ENCODE measurements at places on chromosomes 2 and 18.

DNA sequence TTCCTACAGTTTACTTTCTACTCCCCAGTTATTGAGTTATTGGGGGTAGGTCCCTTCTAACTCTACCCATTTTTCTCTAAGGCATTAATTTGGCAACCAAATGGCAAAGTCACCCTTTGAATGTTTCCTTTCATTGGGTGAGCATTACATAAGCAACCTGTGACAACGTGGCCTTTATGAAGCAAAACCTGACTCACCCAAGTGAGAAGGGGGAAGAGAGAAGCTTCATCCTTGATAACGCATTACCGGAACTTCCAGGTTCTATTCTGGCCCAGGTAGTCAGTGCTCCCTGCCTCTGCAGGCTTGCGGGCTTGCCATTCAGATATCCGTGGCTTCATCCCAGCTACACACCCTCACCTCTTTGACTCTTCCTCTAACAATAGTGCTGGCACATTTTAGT, 39.1 kb upstream of the FAM124B start:
- H3K27ac ChIP-seq, result no peak overlapping the region
- H3K4me1 ChIP-seq, result peaks cover 8% of the 10 kb centered on the region
- DNase-seq, result no peak
- H3K27me3 ChIP-seq, result peaks cover 17% of the 10 kb centered on the region

DNA sequence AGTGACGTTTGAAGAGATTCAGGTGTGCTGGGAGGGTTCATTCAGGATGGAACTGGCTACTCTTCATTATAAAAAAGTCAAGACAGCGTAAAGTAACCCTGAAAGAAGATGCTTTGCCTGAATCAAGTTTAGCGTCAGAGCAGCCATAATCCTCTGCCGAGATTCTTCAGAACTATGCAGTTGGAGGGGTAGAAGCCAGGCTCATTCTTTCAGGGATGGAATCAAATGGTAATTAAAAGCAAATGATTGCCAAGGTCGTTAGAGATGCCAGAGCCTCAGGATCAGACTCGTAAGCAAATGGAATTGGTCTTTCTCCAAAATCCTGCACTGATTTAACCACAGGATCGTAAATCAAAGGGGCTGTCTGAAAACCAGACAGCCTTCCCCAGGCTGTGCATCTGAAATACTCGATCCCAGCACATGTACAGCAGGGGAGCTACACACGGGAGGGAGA, 21.9 kb downstream of the APCDD1 start:
- H3K4me1 ChIP-seq, result peaks cover 58% of the 10 kb centered on the region
- no peak for DNase-seq
- no peaks in the 10 kb centered on the region for H3K27me3 ChIP-seq
- H3K27ac ChIP-seq, result no peak overlapping the region
- H3K4me3 ChIP-seq, result no peak overlapping the region

GRCh38 chr2:174333372-174334277, 1.1 kb upstream of the SP9 start:
- H3K4me3 ChIP-seq, result no peak overlapping the region
- peaks cover 7% of the 10 kb centered on the region for H3K27me3 ChIP-seq
- DNase-seq, result peak; percentile 49
- H3K4me1 ChIP-seq, result peaks cover 71% of the 10 kb centered on the region
- no peak overlapping the region for H3K27ac ChIP-seq

- H3K27ac ChIP-seq, result peak overlapping the region; percentile 8
- no peak overlapping the region for H3K4me3 ChIP-seq
- peaks cover 17% of the 10 kb centered on the region for H3K4me1 ChIP-seq
- H3K36me3 ChIP-seq, result no peaks in the 10 kb centered on the region
- no peak for DNase-seq
Observed at GRCh38 chr2:195666113-195666712, 9.2 kb downstream of the SLC39A10 start.

- H3K4me1 ChIP-seq, result peaks cover 11% of the 10 kb centered on the region
- H3K4me3 ChIP-seq, result no peak overlapping the region
- no peak overlapping the region for H3K27ac ChIP-seq
- H3K27me3 ChIP-seq, result peaks cover 2% of the 10 kb centered on the region
- peak; percentile 45 for DNase-seq
Observed at GRCh38 chr2:165587335-165587938, 117.9 kb downstream of the CSRNP3 start.

GRCh38 chr2:137987011-137987410, 22.7 kb downstream of the HNMT start:
- H3K36me3 ChIP-seq, result no peaks in the 10 kb centered on the region
- no peak overlapping the region for H3K4me3 ChIP-seq
- H3K27me3 ChIP-seq, result no peaks in the 10 kb centered on the region
- H3K4me1 ChIP-seq, result no peaks in the 10 kb centered on the region
- no peak for DNase-seq

DNA sequence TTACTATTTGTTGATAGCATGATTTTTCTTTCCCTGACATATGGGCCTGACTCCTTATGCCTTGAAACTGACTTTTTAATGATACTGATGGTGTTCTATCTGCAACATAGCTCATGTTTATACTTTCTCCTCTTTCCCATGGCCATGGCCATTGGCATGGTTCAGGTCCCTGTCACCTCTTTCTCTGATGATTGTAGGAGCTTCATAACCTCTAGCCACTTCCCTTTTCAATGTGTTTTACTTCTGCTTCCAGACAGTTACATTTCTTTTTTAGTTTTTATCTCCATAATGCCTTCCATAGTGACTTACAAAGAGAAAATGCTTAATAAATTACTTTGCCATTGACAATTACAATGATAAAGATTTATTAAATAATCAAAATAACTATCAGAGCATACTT, 177.9 kb upstream of the SETBP1 start:
- H3K36me3 ChIP-seq, result no peaks in the 10 kb centered on the region
- no peak overlapping the region for H3K27ac ChIP-seq
- peaks cover 49% of the 10 kb centered on the region for H3K4me1 ChIP-seq
- H3K27me3 ChIP-seq, result no peaks in the 10 kb centered on the region
- H3K4me3 ChIP-seq, result no peak overlapping the region

- DNase-seq, result no peak
- no peak overlapping the region for H3K27ac ChIP-seq
- H3K27me3 ChIP-seq, result peaks cover 3% of the 10 kb centered on the region
- H3K4me1 ChIP-seq, result no peaks in the 10 kb centered on the region
- no peaks in the 10 kb centered on the region for H3K36me3 ChIP-seq
Observed at GRCh38 chr2:100645695-100646429, 83.1 kb downstream of the PDCL3 start.

GRCh38 chr2:158967731-158968395, 577 bp upstream of the TANC1 start:
- peaks cover 30% of the 10 kb centered on the region for H3K4me1 ChIP-seq
- peak overlapping the region; percentile 56 for H3K4me3 ChIP-seq
- H3K27ac ChIP-seq, result no peak overlapping the region
- H3K27me3 ChIP-seq, result peaks cover 31% of the 10 kb centered on the region
- no peaks in the 10 kb centered on the region for H3K36me3 ChIP-seq

- no peak for DNase-seq
- no peaks in the 10 kb centered on the region for H3K27me3 ChIP-seq
- H3K4me3 ChIP-seq, result no peak overlapping the region
Observed at GRCh38 chr2:44843641-44844310, 97.7 kb upstream of the SIX3 start.

GRCh38 chr18:23859466-23860336, 154.9 kb upstream of the TTC39C start:
- H3K36me3 ChIP-seq, result no peaks in the 10 kb centered on the region
- peaks cover 47% of the 10 kb centered on the region for H3K4me1 ChIP-seq
- H3K4me3 ChIP-seq, result no peak overlapping the region
- DNase-seq, result no peak

- H3K4me1 ChIP-seq, result no peaks in the 10 kb centered on the region
- no peaks in the 10 kb centered on the region for H3K27me3 ChIP-seq
Observed at GRCh38 chr18:37084912-37085311, 256.0 kb downstream of the KIAA1328 start.

- no peak overlapping the region for H3K27ac ChIP-seq
- H3K36me3 ChIP-seq, result no peaks in the 10 kb centered on the region
- H3K4me3 ChIP-seq, result no peak overlapping the region
- no peaks in the 10 kb centered on the region for H3K27me3 ChIP-seq
Observed at GRCh38 chr2:130307850-130308249, 34.8 kb upstream of the IMP4 start.

- DNase-seq, result no peak
- no peaks in the 10 kb centered on the region for H3K36me3 ChIP-seq
- H3K4me3 ChIP-seq, result no peak overlapping the region
- no peaks in the 10 kb centered on the region for H3K4me1 ChIP-seq
- H3K27me3 ChIP-seq, result no peaks in the 10 kb centered on the region
- H3K27ac ChIP-seq, result no peak overlapping the region
Observed at GRCh38 chr18:48767090-48767690, 183.6 kb downstream of the SMAD7 start.

GRCh38 chr2:158315803-158316414, 140.6 kb downstream of the CCDC148 start:
- no peak overlapping the region for H3K4me3 ChIP-seq
- H3K27ac ChIP-seq, result no peak overlapping the region
- no peak for DNase-seq
- no peaks in the 10 kb centered on the region for H3K27me3 ChIP-seq
- no peaks in the 10 kb centered on the region for H3K4me1 ChIP-seq

- H3K4me1 ChIP-seq, result no peaks in the 10 kb centered on the region
- no peaks in the 10 kb centered on the region for H3K27me3 ChIP-seq
- no peak overlapping the region for H3K4me3 ChIP-seq
Observed at GRCh38 chr2:132515010-132515409, 98.4 kb downstream of the GPR39 start.

- no peaks in the 10 kb centered on the region for H3K27me3 ChIP-seq
- no peak overlapping the region for H3K27ac ChIP-seq
- no peak overlapping the region for H3K4me3 ChIP-seq
- no peaks in the 10 kb centered on the region for H3K4me1 ChIP-seq
- no peak for DNase-seq
Observed at GRCh38 chr2:6506361-6506794, 359.3 kb downstream of the CMPK2 start.

GRCh38 chr2:64654063-64654811, 524 bp upstream of the SERTAD2 start:
- peak; percentile 90 for DNase-seq
- peaks cover 77% of the 10 kb centered on the region for H3K4me1 ChIP-seq
- H3K27me3 ChIP-seq, result no peaks in the 10 kb centered on the region
- peak overlapping the region; percentile 83 for H3K27ac ChIP-seq
- H3K4me3 ChIP-seq, result peak overlapping the region; percentile 78

DNA sequence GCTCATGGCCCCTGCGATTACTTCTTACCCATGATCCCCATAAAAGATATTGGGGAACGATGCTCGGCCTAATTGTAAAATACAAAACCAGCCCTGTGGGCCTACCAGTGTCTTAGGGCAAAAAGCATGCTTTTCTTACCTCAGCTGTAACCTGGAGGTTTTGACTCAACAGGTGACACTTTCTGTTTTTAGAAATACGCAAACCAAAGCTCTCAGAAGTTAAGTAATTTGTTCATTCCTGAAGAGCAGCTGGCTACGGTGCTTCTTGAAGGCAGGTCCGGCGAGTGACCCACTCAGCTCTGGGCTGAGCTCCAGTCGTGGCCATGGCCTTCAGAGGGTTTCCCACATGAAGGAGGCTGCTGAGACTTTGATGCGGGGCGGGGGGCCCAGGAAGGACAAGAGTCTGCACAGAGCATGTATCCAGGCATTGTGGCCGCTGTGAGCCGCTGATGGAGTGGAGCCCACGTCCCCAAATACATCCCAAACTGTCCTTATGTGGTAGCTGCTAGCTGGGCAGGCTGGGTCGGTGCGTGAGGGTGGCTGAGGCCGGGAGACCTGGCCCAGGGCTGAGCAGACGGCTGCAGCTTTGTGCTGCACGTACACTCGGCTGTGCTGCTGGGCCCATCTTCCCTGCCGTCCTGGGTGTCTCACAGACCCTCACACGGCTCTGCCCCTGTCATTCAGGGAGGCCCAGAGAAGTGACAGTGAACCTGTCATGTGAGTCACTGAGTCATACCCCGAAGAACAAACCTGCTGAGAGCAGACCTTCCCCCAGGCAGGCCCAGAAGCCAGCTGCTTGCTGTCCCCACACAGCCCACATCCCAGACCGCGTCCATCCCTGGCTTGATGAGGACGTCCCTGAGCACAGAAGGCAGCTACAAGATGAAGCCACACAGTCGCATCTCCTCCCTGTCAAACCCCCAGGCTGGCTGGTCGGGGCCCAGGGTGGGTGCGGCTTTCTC, 34.1 kb downstream of the ITGB1BP1 start:
- H3K36me3 ChIP-seq, result no peaks in the 10 kb centered on the region
- no peak overlapping the region for H3K27ac ChIP-seq
- H3K4me3 ChIP-seq, result no peak overlapping the region
- DNase-seq, result no peak
- no peaks in the 10 kb centered on the region for H3K27me3 ChIP-seq
- no peaks in the 10 kb centered on the region for H3K4me1 ChIP-seq

DNA sequence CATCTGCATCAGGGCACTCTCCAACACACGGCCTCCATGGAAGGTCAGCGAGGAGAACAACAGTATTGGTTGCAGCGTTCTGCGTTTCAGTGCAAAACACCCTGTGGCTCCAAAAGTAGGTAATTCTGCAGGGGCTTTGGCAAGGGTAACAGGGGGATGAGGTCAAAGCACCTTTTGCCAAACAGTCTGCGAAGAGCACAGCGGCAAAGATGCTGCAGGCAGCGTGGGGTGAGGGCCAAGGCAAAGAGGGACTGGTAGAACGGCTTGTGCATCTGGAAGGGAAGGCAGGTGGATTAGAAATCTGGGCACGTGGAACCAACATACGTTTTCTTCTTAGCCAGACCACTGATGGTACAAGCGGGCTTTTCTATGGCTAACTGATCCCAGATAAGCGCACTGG, 26.6 kb upstream of the GBX2 start:
- H3K4me1 ChIP-seq, result no peaks in the 10 kb centered on the region
- no peak overlapping the region for H3K4me3 ChIP-seq
- no peaks in the 10 kb centered on the region for H3K36me3 ChIP-seq
- no peaks in the 10 kb centered on the region for H3K27me3 ChIP-seq
- DNase-seq, result no peak
- H3K27ac ChIP-seq, result no peak overlapping the region

- no peak for DNase-seq
- H3K27me3 ChIP-seq, result peaks cover 3% of the 10 kb centered on the region
- H3K4me3 ChIP-seq, result no peak overlapping the region
- no peaks in the 10 kb centered on the region for H3K36me3 ChIP-seq
- no peak overlapping the region for H3K27ac ChIP-seq
Observed at GRCh38 chr2:98875081-98875728, 60.8 kb downstream of the CRACDL start.

DNA sequence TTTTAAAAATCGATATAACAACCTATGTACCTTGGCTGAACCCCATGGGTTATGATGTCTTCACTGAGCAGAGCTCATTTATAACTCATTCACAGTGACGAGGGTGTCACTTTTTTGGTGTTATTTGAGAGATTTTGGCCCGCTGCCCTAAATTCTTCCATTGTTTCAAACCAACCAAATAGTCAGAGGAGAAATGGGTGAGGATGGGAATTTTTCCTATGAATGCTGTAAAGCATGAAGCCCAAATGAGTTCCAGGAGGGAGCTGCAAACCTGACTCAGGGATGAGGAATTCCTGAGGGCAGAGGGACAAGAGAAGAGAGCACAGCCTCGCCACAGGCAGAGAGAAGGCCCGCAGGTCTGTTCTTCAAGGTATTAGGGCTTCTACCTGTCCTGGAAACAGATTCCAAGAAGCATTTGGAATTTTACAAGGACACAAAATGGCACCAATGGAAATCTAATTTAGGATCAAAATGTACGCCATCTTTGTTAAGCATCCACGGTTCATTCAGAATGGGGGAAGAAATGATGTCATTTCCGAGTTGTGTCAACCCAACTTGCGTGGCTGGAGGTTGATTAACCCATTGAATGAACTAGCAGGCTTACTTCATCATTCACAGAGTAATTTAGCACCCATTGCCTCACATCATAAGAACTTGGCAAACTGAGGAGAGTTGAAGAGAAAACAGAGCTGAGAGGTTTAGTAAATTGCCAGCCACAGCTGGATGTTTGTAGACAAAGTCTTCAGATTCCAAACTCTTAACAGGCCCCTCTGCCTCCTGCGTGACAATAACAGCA, 133.5 kb downstream of the LAMA3 start:
- no peaks in the 10 kb centered on the region for H3K36me3 ChIP-seq
- no peaks in the 10 kb centered on the region for H3K27me3 ChIP-seq
- no peaks in the 10 kb centered on the region for H3K4me1 ChIP-seq
- H3K27ac ChIP-seq, result no peak overlapping the region
- DNase-seq, result no peak
